ENCODE measurements at places on chromosomes 13 and 19.
A peak's percentile ranks its signal among the peaks of the same experiment; 100 is the strongest.

DNA sequence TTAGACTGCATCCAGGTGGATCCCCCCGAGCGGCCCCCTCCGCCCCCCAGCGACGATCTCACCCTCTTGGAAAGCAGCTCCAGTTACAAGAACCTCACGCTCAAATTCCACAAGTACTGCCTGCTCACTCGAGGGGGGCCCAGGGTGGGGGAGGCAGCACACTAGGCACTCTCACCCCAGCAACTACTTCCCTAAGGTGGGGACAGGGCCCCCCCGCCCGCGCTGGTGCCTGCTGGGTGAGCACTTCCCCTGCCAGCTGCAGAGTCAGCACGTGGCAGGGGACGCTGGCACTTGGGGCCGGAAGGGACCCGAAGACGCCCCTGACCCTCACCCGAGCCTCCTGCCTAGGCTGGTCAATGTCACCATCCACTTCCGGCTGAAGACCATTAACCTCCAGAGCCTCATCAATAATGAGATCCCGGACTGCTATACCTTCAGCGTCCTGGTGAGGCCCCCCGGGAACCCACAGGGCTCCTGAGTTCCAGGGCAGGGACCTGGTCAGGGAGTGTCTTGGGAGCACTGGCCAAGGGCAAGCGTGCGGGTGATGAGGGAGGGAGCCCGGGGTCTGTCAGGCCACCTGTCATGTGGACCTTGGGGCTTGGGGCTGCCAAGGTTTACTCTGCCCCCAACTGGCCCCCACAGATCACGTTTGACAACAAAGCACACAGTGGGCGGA, 5.2 kb downstream of the MCOLN1 start:
- no peak for DNase-seq

GRCh38 chr13:32314271-32315237, 609 bp downstream of the ZAR1L start:
- DNase-seq: peak; percentile 41

- DNase-seq: no peak
Observed at GRCh38 chr13:40530961-40531360, 135.5 kb downstream of the FOXO1 start.

GRCh38 chr19:10102787-10103236, 334 bp upstream of the ANGPTL6 start:
- no peak for DNase-seq
